ENCODE measurements at places on chromosomes 3 and 15.

GRCh38 chr3:193984876-193985275 lies 151.1 kb upstream of the HES1 start:
- DNase-seq: no peak

DNA sequence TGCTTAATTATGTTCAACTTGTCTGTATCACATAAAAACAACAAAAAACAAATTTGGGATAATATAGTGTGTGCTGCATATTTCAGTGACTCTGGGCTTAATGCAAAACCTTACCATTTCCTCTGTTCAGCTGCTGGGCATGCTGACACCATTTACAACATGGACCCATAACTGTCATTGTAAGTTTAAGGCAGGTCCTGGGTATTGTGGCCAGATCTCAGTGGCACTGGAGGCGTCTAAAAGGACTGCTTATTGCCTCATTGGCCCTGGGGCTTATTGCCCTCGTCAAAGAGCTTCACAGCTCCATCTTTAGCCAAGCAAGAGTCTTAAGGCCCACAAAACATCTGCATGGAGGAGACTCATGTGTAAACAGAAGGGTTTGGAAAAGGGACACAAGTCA lies 390.2 kb downstream of the NR2F2 start:
- DNase-seq: no peak

GRCh38 chr15:89860431-89860830 lies 33.4 kb downstream of the AP3S2 start:
- DNase-seq: no peak

DNA sequence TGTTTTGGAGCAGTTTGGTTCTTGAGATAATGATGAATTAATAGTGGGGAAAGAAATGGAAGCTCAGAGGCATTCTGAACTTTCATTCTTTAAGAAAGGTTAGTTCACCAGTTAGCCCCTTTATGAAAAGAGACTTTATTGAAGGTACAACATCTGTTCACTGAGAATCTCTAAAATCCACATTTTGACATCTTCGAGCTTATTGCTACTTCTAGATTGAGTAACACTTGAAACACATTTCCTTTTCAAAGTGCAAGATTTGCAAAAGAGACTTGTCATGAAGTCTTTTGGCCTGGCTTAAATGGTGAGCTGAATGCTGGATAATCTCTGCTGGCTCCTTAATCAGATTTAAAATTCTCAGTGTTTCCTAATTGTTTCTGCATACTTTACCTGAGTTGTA lies 42.3 kb downstream of the RAB8B start:
- DNase-seq: no peak

GRCh38 chr3:36546226-36546625 lies 165.9 kb downstream of the STAC start:
- no peak for DNase-seq

DNA sequence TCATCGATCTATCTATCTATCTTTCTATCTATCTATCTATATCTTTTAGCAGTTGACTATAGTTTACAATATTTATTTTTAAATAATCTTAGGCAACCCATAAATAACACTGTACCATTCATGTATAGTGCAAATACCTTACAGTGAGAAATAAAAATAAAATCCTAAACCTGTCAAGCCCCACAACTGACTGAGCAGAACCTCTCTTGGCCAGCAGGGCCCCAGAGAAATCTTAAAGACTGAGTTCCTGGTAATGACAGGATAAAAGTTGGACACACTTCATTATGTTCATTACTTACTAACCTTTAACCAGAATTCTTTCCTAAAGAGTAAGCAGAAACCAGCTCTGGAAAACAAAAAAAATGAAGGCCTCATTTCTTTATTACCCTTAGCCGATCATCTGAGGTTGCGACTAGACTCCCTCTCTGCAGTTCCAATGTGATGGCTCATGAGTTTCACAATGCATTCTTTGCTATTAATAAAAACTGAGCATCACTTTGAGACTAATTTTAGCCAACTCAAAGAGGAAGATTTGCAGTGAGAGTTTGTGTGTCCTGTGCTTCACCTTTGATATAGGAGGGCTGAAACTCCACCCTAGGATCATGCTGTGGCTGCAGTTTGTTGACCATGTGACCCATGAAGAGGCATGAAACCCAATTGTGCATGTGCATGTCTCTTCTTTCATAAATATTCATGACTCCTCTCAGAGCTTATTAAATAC lies 1072.0 kb downstream of the NSUN3 start:
- no peak for DNase-seq

GRCh38 chr15:83973816-83974215 lies 261.8 kb upstream of the GOLGA6L4 start:
- no peak for DNase-seq

GRCh38 chr3:114827495-114827894 lies 319.6 kb downstream of the ZBTB20 start:
- peak; percentile 30 for DNase-seq

DNA sequence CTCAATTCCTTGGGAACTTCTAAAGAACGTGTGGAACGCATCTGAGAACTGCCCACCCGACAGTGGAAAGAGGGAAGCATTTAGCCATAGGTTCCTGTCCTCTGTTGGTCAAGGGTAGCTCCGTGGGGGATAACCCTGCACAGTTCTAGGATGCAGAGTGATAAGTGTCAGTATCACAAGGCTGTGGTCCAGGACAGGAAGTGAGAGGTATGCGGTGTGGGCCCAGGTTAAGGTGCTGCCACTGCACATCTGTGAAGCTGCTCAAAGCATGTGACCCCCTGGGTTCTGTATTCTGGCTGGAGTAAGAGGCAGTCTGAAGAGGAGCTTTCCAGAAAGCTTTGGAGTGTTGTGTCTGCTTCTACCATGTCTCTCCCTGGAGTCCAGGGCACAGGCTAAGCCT lies 51.7 kb upstream of the HES1 start:
- DNase-seq: no peak

- no peak for DNase-seq
Observed at GRCh38 chr3:161413855-161414210, 42.5 kb upstream of the SPTSSB start.

GRCh38 chr3:57089043-57089442 lies 28.6 kb downstream of the SPATA12 start:
- DNase-seq: no peak

GRCh38 chr15:33374226-33374914 lies 63.6 kb downstream of the RYR3 start:
- DNase-seq: no peak

DNA sequence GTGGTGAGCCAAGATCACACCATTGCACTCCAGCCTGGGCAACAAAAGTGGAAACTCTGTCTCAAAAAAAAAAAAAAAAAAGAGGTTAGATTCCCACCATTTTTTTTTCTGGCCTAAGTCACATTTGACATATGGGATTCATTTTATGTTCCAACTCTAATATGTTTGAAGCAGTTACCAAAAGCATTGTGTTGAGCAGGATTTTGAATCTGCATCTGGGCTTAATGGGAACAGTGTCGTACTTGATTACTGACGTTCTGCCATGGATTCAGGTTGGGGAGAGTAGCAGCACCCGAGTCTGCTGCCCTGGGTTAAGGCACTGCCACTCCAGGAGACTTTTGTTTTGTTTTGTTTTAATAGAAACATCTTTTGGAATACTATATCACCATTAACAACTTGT lies 348.7 kb upstream of the TBL1XR1 start:
- DNase-seq: no peak

DNA sequence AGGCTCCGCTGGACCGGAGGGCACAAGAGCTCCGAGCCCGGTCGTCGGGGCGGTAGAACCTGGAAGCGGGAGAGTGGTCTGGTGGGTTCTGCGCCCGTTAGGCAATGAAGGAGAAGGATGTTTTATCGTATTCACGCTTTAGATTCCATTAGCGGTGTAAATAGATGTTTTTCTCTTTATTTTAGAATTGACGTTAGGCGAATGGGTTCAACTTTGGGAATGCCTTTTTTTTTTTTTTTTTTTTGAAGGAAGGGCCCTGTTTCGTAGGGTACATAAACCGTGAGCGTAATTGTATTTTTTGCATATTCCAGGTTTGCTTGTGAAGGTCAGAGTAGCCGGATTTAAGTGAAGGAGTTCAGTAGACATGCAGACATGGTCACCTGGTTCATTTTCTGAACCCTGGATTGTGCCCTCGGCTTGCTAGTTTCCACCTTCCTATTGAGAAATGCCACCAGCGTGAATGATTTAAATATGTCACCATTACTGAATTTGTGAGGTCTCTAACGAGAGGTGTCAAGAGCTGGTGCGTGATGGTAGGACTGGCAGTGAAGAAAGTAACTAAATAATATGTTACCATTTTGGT lies 808 bp downstream of the RBM6 start:
- no peak for DNase-seq

GRCh38 chr15:90309020-90309419 lies 43.1 kb upstream of the ZNF774 start:
- no peak for DNase-seq

- no peak for DNase-seq
Observed at GRCh38 chr3:149203758-149204157, 17.9 kb downstream of the CP start.

- no peak for DNase-seq
Observed at GRCh38 chr3:182562274-182562673, 231.0 kb upstream of the ATP11B start.

DNA sequence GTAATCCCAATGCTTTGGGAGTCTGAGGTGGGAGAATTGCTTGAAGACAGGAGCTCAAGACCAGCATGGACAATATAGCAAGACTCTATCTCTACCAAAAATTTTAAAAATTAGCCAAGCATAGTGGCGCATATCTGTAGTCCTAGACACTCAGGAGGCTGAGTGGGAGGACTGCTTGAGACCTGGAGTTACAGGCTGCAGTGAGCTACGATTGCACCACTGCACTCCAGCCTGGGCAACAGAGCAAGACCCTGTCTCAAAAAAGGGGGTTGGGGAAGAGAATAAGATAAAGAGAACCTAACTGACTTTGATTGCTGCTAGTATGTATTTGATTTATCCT lies 755 bp downstream of the CD200R1 start:
- no peak for DNase-seq

DNA sequence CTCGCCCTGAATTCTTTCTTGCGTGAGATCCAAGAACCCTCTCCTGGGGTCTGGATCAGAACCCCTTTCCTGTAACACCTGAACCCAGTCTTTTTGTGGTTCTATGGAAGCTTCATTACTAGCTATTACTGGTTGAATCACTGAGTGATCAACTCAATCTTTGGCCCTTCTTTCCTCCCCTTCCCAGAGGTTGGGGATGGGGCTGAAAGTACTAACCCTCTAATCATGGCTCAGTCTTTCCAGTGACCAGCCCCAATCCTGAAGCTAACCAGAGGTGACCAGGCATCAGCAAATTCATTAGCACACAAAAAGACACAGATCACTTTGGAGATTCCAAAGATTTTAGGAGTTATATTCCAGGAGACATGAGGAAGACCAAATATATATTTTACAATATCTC lies 39.5 kb downstream of the HERC1 start:
- no peak for DNase-seq

GRCh38 chr3:36305929-36306520 lies 74.3 kb upstream of the STAC start:
- DNase-seq: no peak

GRCh38 chr3:42526616-42527367 lies 24.3 kb downstream of the VIPR1 start:
- DNase-seq: peak; percentile 52

DNA sequence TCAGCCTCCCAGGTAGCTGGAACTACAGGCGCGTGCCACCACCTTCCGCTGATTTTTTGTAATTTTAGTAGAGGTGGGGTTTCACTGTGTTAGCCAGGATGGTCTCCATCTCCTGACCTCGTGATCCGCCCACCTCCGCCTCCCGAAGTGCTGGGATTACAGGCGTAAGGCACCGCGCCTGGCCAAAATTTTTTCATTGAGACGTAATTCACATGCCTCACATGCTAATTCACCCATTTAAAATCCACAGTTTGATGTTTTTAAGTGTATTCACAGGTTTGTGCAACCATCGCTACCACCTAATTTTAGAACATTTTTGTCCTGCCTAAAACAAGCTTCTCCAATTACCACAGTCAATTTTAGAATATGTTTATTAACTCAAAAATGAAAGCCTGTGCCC lies 37.1 kb downstream of the SELENOT start:
- no peak for DNase-seq

GRCh38 chr3:27281671-27282150 lies 87.5 kb downstream of the NEK10 start:
- DNase-seq: no peak

- DNase-seq: no peak
Observed at GRCh38 chr15:82064824-82065223, 19.0 kb upstream of the MEX3B start.

- DNase-seq: no peak
Observed at GRCh38 chr3:70982284-70982683, 601.2 kb downstream of the FOXP1 start.

- DNase-seq: no peak
Observed at GRCh38 chr3:41053220-41053619, 146.1 kb upstream of the CTNNB1 start.

DNA sequence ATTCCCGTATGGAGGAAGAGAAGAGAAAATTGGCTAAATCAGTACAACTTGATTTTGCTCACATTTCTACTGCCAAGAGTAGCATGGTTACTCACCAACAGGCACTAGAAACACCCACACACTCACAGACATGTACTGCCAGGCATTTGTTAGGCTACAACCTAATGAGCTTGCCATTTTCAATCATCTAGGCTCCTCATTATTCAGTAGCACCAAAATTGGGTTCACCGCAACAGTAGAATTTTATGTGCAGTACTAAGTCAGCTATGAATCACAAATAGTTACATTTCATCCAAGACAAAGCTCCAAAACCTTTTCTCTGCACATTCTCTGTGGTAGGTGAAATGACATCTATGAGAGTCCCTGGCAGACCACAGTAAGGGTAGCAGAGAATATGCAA lies 15.0 kb upstream of the THUMPD3 start:
- no peak for DNase-seq

GRCh38 chr15:43325039-43325684 lies 5.2 kb downstream of the LCMT2 start:
- DNase-seq: no peak

DNA sequence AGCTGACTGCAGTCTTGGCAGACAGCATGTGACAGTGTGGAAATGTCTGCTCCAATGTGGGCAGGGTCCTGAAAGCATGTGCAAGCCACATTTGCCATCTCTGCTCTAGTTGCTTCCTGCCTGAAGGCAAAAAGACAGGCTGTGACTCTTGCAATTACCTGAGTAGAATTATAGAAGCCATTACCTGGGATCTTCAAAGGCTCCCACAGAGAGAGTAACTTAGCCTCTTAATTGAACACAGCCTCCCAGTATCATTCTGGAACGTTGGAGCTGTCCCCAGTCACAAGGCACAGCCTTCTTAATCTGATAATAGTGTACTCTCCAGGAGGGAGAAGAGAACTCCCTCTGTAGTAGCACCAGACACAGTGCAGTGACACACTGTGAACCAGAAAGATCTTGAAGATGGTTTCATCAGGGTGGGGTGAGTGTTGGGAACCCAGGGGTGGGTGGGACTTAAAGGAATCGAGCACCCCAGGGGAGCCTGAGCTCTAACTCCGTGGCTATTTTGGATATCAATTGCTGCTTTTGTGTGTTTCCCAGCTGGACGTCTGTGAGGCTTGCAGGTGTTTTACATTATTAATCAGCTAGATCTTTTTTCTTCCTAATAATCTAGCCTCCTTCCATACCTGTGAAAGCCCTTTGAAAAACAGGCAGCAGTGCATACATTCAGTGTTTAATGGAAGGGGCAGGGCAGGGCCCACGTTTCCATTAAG lies 40.6 kb upstream of the GLCE start:
- DNase-seq: no peak

- DNase-seq: peak; percentile 65
Observed at GRCh38 chr3:195609229-195609628, 25.5 kb upstream of the APOD start.

Data from CD4-positive, alpha-beta T cell treated with Interleukin-21 for 1 hour (primary cell).